Activated naive CD8-positive, alpha-beta T cell treated with anti-CD3 and anti-CD28 coated beads for 36 hours (primary cell): ENCODE measurements at places on chromosomes 2 and 18. TPM values are rescaled to one million over a fixed set of nuclear protein-coding genes. Genes with fewer than 3 reads are reported as not detected.

Gene DYNAP
- not detected for total RNA-seq

DNA sequence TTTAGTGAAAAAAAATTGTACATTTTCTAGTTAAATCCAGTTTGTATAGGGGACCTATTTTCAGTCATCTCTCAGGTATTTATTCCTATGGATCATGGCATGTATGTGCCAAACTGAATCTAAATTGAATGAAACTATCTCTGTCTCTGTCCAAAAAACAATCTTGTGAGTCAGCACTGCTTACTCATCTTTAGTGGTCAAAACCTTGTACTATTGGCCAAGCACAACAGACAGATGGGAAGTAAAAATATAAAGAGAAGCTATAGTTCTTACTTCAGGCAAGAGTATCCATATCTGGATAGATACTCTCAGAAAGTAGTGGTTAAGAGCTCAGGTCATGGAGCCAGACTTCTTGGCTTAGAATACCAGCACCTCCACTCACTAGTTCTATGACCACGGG lies 76.0 kb upstream of the KLHL14 start:
- no peak for DNase-seq

Gene KCNIP3
- not detected for total RNA-seq

GRCh38 chr2:18484625-18485024 lies 75.8 kb downstream of the RDH14 start:
- DNase-seq, result no peak

Gene CCBE1
- not detected for total RNA-seq
